ENCODE measurements at places on chromosomes 2 and 18.

- no peak for DNase-seq
These were observed 54.3 kb upstream of the SLC39A10 start for GRCh38 chr2:195602687-195603086.

DNA sequence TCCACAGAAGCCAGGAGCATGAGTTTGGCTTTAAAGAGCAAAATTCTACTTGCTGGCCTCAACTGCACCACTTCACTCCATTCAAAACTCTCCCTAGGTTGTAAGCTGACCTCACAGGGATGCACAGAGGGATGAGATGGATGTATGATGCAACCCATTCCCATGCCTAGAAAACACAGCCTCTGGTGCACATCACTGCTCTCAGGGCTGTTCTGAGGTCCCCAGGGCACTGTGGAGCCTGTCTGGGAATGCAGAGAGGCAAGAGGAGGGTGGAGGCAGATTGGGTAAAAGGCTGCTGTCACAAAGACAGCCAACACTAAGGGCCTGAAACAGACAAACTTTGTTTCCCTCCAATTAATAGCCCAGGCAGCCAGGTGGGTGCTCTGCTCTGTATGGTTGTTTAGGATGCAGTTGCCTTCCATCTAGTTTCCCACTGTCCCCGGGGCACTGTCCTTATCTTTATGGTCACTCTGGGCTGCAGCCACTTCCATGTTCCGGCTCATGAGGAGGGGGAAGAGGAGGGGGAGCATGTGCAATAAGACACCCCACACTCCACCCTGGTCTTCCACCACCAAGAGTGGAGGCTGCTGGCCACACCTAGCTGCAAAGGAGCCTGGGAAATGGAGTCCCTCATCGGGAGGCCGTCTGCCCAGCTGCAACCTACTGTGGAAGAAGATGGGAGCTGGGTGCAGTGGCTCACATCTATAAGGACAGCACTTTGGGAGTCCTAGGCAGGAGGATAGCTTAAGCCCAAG lies 7.0 kb downstream of the GPR45 start:
- DNase-seq, result no peak

DNA sequence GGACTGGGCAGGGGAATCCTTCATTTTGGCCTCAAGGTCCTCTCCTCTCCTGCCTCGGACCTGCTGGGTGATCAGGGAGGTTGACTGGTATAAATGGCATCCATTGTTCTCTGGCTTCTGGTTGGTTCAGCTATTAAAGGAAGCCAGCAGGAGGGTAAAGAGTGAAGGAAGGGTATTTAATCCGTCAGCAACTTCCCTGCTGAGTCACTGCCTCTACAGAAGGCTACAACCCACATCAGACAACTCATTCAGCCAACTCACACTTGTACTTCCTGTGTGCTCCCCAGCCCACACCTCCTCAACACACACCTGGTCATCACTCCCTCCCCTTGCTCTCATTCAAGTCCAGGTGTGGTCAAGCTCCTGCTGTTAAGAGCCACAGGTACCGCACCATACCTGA lies 68.3 kb upstream of the MRPS9 start:
- DNase-seq, result no peak

GRCh38 chr2:71544919-71545571 lies 91.7 kb downstream of the DYSF start:
- no peak for DNase-seq

DNA sequence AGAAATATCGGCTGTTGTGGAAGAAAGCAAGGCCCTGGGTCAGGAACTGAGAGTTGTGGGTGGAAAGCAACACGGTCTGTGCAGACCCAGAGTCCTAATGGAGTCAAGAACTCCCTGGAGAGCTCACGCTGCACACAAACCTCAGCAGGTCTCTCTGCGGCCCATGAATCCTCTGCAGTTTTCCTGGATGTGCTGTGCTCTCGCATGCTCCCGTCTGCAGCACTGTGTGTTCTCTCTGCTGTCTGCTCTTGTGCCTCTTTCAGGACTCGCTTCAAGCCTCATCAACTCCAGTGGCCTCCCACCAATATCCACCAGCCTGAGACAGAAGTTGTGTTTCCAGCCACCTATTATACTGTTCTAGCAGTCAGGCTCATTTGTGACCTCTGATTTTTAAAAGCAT lies 24.3 kb downstream of the RNU4ATAC start:
- DNase-seq, result no peak

DNA sequence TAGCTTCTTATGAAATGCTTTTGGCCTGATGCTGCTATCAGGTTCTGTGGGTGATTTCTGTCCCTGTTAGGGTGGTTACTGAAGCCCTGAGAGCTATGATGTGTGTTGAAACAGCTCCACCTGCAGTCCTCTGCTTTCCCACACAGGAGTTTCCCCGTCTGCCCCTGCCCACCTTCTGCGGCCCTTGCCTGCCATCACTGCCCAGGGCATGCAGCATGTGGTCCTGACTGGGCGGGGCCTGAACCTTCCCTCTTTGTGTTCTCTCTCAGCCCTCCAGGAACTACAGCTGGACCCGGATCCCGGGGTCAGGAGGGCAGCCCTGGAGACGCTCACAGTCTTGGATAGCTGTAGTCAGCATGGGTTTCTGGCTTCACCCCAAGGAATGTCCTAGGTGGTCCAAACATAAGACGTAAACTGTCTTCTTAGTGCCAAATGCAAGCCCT lies 21.4 kb downstream of the HJURP start:
- DNase-seq, result no peak

Measured in pulmonary artery endothelial cell (primary cell).